Endothelial cell (in vitro differentiated cells): ENCODE measurements at places on chromosomes 7 and 10.

- DNase-seq: no peak
These were observed 117.5 kb downstream of the CAMK1D start for GRCh38 chr10:12466704-12467305.

- no peak for DNase-seq
These were observed 2.7 kb downstream of the GPR146 start for GRCh38 chr7:1046722-1047679.

- DNase-seq: no peak
These were observed 66.1 kb upstream of the STK17A start for GRCh38 chr7:43516581-43517342.

- no peak for DNase-seq
These were observed 93.4 kb downstream of the PIP4K2A start for GRCh38 chr10:22620929-22621328.

DNA sequence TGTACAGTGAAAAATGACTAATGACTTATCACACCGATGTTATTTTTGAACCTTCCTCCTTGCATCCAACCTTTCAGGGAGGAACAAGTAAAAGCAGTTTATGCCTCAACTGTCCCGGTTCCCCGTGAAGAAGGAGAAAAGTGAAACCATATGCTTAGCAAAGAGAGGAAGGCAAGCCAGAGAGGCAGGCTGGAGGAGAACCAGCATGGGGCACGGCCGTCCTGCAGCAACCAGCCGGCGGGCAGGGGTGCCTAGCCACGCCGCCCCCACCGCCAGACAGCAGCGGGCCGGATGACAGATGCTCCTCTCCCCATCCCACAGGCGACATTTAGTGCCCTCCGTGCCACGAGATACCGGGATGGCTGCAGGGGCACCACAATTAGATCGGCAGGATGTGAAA lies 421.4 kb upstream of the MGMT start:
- no peak for DNase-seq

GRCh38 chr7:106309362-106309761 lies 24.6 kb upstream of the NAMPT start:
- no peak for DNase-seq

DNA sequence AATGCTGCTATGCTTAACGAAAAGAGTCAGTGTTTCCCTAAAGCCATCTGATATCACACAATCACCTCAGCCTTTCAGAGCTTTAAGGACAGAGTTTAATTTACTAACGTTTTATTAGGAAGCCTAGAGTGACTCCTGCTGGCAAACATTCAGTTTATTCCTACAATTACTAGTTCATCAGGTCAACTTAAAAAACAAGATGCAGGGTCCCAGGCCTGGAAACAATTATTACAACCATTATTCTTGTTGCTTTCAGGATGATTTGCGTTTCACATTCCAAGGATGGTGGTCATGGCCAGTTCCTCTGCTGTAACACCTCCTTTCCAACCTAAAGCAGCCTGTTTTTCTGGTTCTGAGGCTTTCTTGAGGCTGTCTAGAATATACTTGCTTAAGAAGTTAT lies 1.5 kb upstream of the FAM53B start:
- DNase-seq: no peak

GRCh38 chr7:98997846-98998245 lies 119.5 kb downstream of the TRRAP start:
- DNase-seq: no peak

DNA sequence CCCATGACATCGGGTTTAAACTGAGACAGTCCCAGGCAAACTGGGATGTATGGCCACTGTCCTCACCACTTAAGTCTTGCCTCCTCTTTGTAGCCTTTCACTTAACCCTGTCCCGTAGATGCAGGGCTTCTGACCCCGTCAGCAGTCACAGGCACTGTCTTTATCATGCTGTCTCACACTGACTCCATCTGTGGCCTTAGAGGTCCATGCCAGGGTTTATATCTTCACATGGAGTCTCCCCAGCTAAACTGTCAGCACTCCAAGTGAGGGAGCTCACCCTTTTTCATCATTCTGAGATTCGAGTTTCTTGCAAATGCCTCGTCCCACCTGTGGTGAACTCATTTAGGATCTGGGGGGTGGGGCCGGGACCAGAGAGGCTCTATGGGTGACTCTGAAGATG lies 2.8 kb downstream of the FKBP6 start:
- no peak for DNase-seq

DNA sequence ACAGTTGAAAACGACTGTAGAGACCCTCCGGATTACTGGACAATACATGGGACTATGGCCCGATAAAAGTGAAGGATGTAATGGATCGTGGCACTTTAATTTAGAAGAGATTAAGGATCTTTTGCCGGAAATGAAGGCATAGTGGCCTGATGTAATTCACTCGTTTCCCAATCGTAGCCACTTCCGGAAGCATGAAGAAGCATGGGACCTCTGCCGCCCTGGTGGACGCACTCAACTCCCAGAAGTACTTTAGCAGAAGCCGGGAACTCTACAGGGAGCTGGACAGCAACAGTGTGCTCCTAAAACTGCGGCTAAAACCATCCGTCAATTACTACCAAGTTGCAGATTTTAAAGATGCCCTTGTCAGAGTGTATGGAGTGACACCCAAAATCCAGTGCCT lies 59.6 kb upstream of the NUPR2 start:
- no peak for DNase-seq

DNA sequence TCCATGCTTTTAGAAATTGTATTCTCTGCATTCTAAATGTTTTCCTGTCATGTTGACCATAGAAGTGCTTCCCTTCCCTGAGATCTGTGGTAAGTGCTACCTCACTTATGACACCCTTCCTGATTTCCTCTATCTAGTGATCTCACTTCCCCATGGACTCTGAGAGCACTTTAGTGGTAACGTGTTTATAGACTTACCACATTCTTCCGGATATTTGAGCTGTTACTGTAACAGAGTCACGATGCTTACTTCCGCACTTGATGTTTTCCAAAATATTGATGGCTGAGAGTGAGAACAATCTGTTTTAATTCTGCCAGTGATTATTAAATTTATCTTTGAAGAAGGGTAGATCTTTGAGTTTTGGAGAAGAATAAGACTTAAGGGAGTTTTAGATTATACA lies 60.1 kb upstream of the NAMPT start:
- DNase-seq: no peak

- no peak for DNase-seq
These were observed 6.4 kb upstream of the PON2 start for GRCh38 chr7:95441042-95441823.

GRCh38 chr10:101018118-101018599 lies 12.8 kb downstream of the PDZD7 start:
- DNase-seq: peak; percentile 25

DNA sequence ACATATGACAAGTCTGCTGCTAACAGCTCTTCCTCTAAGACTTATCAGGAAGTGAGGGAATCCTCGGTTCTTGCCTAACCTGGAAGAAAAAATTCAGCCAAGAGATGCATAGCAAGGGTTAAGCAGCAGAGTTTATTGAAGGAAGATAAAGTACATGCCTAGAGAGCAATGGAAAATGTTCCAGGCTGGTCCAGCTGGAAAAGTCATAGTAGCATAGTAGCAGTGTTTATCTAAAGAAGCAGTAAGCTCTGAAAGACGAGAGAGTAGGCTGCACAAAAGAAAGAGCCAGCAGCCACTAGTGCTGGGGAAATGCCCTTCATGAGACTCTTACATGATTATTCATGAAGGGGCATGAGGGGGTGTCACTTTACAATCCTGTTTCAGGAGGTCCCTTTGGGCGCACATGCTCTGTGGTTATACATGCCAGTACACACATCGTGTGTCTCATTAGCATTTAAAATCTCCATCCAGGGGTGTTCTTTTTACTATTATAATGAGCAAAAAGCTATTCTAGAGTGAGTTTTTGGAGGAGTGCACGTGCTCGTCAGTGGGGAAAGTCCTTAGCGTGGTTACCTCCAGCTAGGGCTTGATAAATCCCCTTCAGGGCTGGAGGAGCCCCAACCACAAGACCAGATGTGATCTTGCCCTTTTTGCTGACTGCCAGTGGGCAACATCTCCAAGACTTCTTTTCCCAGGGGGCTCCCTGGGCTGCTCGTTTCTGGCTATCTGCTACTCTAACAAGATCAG lies 716.1 kb downstream of the PARD3 start:
- DNase-seq: no peak

DNA sequence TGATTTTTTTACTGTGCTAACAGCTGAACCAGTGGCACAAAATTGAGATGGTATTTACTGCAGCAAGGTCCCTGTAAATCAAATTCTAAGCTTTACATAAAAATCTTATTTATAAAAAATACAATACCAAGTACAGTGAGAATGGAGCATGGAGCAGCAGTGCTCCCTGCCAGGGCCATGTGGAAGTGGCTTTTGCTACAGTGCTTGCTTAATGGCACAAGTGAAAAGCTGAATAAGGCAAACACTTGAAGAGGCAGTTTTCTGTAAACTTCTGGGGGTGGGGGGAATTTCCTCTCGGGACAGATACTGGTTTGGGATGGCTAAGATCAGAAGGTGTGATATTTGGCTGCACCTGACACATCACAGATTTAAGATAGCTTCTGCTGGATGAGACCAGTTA lies 27.5 kb downstream of the AP3M1 start:
- no peak for DNase-seq

DNA sequence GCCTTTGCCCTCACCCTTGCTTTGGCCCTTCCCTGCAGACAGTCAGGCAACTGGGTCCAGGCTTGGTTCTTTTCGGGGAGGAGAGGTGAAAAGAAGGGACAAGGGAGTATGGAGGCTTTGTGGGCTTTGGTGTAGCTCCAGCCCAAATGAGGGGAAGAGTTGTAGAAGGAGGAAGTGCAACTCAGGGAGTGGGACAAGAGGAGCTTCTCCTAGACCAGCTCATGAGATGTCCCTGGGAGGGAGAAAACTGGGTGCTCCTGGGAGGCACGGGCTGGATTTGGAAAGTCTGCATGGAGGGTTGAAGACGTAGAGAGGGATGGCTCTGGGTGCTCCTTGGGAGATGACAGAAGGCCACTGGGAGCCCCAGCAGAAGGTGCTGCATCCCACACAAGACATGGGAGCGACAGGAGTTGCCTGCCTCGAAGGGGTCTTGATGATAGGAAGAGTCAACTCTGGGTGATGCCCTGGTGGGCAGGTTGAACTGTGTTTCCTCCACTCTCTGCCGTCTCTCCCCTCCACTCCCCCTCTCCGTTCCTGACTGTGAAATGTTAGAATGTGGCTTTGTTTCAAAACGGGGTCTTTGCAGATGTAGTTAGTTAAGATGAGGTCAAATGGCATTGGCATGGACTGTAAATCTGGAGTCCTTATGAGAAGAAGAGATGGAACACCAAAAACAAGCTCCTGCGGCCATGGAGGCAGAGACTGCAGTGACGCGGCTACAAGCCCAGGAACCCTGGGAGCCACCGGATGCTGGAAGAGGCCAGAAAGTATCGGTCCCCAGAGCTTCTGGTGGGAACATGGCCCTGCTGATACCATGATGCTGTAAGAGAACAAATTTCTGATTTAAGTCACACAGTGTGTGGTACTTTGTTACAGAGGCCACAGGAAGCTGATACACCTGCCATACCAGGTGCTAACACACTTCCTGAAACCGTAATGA lies 298.5 kb downstream of the GLRX3 start:
- no peak for DNase-seq

GRCh38 chr7:26049081-26049480 lies 102.9 kb upstream of the NFE2L3 start:
- no peak for DNase-seq

DNA sequence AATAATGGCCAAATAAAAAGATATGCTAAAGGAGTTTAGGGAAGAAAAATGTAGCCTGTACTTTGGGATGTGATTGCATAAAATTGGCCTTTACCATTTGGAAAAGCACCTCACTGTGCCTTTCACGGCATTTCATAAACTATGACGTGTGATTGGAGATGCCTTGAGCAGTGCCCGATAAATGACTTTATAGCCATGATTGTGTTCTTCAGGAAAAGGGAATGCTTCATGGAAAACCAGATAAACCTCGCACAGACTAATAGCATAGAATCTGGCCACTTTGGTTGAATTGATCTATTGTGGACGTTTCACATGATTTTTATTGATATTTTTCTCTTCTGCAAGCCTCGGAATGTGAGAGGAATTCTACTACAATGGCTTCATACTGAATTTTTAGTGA lies 502.0 kb upstream of the MKI67 start:
- DNase-seq: no peak

DNA sequence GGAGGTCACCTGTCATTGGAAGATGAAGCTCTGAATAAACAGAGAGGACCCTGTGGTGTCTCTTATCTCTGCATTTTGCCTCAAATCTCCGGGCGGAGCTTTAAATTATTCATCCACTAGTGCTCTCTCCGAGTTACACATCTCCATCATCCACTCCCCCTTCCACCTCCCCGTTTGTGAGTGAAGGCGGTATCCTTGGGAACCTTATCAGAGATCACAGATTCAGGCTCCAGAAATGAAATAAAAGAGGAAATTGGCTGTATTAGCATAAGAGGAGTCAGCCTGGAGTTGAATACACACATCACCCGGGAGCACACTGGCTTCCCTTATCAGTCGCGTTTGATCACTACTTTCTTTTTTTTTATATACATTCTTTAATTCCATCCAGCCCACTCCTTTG lies 1184.8 kb downstream of the GATA3 start:
- DNase-seq: no peak

DNA sequence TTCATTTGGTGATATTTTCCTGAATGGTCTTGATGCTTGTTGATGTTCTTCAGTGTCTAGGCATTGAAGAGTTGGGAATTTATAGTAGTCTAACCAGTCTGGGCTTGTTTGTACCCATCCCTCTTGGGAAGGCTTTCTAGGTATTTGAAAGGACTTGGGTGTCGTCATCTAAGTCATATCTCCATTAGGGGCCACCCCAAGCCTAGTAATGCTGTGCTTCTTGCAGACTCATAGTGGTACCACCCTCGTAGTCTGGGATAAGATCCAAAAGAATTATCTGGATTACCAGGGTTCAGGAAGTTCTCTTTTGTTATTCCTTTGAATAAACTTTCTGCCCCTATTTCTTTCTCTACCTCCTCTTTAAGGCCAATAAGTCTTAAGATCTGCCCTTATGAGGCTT lies 319.4 kb upstream of the MYO3A start:
- no peak for DNase-seq

DNA sequence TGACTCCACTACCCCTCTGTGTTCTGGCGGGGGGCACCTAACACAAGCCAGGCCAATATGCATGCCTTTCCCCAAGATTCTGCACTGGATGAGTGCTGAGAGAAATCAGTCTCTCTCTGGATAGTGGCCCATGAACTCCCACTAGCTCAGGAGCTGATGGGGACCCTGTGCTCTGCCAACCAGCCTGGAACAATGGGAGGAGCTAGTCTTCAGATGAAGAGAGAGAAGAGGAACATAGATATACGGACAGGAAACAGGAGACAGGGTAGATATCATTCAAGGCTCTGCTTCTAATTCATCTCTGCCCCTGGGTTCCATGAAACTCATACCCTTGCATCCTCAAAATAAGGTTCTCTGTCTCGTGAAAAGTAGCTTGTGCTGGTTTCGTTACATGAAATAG lies 27.9 kb upstream of the PLXNA4 start:
- no peak for DNase-seq
